Hematopoietic multipotent progenitor cell treated with erythropoietin and hydrocortisone succinate and interleukin-3 and kit ligand, for 4 days (in vitro differentiated cells): ENCODE measurements at places on chromosomes 3 and 15.

DNA sequence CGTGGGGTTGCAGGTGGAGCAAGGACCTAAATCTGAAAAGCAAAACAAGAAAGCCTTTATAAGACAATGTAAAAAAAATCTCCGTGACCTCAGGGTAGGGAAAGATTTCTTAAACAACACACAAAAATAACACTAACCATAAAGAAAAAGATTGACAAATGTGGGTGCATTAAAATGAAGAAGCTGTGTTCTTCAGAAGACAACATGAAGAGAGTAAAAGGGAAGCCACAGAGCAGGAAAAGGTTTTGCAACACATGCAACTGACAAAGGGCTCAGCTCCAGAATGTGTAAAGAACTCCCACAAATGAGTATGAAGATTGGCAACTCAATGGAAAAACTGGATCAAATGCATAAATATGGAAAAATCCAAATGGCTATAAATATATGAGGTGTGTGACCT lies 74.2 kb downstream of the MAGEF1 start:
- peak; percentile 76 for DNase-seq

DNA sequence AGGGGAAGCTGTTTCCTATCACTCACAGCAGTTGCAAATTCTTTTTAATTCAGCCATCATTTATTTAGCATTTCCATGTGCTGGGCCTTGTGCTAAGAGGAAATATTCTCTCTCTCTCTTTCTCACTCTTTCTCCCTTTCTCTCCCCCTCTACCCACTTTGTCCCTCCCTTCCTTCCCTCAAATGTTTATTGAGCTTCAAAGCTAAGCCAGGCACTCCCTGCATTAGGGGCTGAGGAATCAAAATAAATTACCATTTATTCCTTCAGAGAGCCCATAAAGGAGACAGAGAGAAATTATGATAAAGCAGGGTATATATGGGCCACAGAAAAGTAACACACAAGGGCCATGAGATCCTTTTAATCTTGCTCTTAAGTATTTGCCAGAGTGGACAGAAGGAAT lies 6.8 kb downstream of the TMPRSS7 start:
- DNase-seq: no peak

- DNase-seq: peak; percentile 87
These were observed 336.7 kb upstream of the IGF1R start for GRCh38 chr15:98311566-98312188.

DNA sequence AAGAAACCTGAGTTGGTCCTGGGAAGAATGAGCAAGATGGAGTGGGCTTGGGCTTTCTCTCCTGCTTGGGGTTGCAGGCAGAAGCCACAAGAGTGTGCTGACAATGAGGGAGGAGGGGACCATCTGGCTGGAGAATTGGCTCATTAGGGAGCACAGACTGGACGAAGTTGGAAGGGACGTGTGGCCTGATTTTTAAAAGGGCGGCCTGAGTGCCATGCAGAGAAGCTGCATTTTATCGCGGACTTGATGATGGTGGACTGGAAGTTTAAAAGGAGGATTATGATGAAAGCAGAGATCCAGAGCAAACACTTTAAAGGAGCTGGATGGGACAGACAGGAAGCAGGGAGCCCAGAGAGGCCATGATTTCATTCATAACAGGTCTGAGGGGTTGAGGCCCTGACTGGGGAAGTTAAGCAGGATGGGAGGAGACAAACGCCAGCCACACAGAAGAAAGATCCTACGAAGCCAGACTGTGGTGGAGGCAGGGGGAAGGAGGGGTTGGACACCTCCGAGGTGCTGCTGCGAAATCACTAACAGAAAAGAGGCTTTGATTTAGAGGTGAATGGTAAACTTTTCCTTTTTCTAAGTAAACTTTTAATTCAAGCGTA lies 23.6 kb downstream of the TLNRD1 start:
- peak; percentile 41 for DNase-seq

- no peak for DNase-seq
These were observed 230.4 kb upstream of the DCBLD2 start for GRCh38 chr3:99131876-99132275.

DNA sequence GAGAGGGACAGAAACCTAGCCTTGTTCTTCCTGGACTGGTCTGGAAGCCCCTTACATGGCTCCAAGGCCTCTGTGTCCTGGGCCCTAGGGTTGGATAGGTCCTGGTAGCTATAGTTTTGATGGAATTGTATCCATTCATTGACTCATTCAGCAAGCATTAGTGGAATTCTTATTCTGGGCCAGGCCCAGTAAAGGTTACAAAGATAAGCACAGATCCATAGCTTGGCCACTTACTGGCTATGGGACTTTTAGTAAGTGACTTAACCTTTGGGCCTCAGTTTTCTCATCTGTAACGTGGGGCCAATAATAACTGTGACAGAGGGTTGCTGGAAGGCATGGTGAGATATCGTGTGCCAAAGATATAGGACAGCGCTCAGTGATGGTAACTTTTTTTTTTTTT lies 13.6 kb upstream of the DAG1 start:
- no peak for DNase-seq

GRCh38 chr15:65326117-65326526 lies 21.6 kb downstream of the RNU5B-1 start:
- DNase-seq: no peak

GRCh38 chr3:42612928-42613327 lies 12.4 kb downstream of the NKTR start:
- no peak for DNase-seq

GRCh38 chr15:44668921-44669320 lies 5.5 kb upstream of the SPG11 start:
- no peak for DNase-seq

DNA sequence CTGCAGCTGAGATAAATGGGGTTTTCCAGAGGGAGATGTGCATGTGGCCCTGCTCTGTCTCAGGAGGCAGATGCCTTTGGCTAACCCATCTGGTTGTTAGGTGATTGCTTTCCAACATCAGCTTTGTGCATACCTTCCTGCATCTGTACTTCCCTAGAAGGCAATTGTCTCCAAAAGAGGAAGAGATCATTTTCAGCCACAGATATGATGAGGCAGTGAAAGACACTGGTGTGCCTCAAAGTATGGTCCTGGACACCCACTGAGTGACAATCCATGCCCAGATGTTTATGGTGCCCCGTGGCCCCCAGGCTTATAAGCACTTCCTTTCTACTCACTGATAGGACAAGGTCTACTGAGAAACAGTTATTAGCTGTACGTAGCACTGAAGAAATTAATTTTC lies 117.5 kb upstream of the NR2F2 start:
- no peak for DNase-seq

- no peak for DNase-seq
These were observed 124.4 kb downstream of the FEZF2 start for GRCh38 chr3:62248734-62249483.

GRCh38 chr15:77855871-77856270 lies 221.6 kb downstream of the TBC1D2B start:
- DNase-seq: no peak

GRCh38 chr3:171834461-171834801 lies 8.7 kb upstream of the TMEM212 start:
- DNase-seq: no peak
